Putamen (tissue), 1 donor: ENCODE measurements at places on chromosomes 11 and 22.

DNA sequence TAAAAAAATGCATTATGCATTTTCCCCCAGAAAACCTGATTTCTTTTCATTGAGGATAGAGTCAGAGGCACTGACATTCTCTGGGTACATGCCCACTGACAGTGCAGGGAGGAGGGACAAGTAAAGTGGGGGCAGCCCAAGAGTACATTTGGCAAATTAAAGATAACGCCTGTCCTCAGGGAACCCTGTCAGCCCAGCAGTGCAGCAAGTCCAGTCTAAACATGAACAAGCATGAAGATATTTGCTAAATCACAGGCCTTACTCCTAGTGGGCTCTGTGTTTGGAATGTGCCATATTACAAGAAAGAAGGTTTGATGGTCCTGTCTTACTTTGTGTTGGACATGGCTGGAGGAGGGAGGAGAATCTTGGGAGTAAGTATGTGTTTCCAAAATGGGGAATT is 37.9 kb downstream of the AMOTL1 start:
- DNase-seq: no peak

DNA sequence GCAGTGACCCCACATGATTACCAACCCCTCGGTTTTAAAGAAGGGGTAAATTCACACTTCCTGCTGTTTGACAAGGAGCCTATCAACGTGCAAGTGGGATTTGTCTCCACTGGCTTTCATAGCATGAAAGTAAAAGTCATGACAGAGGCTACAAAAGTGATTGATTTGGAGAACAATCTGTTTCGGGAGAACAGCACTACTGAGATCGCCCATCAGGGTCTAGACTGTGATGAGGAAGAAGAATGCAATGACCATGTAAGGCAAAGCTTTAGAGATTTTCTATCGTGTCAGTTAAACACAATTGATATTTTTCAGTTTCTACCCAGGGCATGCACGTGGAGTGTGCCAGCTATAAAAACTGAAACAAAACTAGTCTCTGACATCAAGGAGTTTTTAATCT is 41.7 kb downstream of the HORMAD2 start:
- no peak for DNase-seq

DNA sequence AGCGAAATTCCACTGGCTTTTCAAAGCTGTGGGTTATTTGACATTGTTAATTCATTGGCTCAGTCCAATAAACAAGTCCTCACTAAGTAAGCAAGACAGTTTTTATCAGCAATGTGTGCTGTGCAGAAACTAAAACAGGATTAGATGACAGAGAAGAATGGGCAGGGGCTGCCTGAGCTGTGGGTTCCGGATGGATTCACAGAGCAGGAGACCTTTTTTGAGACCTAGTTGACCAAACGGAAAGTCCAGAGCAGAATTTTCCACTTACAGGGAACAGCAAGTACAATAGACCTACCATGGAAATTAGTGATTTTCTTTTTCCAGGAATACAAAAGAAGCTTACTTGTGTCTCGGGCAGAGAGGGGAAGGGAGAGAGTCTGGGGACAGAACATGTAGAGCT is 5.2 kb upstream of the KDM4F start:
- no peak for DNase-seq

DNA sequence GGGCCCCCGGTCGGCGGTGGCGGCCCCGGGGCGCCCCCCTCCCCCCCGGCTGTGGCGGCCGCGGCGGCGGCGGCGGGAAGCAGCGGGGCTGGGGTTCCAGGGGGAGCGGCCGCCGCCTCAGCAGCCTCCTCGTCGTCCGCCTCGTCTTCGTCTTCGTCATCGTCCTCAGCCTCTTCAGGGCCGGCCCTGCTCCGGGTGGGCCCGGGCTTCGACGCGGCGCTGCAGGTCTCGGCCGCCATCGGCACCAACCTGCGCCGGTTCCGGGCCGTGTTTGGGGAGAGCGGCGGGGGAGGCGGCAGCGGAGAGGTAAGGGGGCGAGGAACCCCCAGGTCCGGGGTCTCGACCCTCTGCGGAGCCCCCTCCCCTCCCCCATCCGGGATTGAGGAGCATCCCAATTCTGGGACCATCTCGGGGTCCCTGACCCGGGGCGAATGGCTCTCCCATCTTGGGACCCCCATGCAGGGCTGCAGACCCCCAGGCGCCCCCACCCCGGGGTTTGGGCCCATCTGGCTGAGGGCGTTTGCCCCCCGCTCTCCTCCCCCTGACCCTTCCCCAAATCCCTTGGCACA is 431 bp downstream of the KMT2A start:
- no peak for DNase-seq

- no peak for DNase-seq
Observed at GRCh38 chr22:39233710-39234471, 10.9 kb downstream of the PDGFB start.
